ENCODE measurements at places on chromosomes 13 and 19.

- DNase-seq = no peak
Observed at GRCh38 chr19:45630463-45630862, 8.7 kb downstream of the EML2 start.

DNA sequence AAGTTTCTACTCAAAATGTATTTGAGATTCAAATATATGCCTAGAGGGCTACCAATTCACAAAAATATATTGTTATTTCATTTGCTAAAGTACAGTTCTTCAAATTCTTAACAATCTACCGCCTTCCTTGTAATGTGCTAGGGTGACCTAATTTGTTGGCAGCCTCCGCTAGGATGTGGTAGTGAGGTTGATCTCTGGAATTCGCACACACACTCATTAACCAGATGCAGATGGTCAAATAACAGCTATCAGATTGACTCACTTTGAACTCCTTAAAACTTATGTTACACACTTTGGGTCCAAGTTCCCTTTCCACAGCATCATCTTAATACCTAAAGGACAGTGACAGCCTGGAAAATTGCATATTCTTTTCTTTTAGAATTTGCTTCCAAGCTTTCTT is 367.3 kb downstream of the DCT start:
- DNase-seq = no peak

DNA sequence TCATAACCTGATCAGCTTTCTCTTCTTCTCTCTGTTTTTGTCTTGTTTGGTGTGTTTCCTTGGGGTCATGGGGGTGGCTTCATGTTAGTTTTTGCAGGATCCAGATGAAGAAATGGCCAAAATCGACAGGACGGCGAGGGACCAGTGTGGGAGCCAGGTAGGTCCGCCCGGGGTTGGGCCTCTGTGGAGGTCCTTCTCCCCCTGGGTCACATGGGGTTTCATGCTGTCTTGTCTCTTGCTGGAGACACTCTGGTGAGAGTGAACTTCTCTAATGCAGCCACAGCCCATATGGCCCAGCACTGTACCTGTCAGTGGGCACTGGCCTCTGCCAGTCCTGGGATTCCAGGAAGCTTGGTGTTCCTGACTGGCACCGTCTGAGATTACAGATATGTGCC is 1.1 kb downstream of the CCNE1 start:
- no peak for DNase-seq

DNA sequence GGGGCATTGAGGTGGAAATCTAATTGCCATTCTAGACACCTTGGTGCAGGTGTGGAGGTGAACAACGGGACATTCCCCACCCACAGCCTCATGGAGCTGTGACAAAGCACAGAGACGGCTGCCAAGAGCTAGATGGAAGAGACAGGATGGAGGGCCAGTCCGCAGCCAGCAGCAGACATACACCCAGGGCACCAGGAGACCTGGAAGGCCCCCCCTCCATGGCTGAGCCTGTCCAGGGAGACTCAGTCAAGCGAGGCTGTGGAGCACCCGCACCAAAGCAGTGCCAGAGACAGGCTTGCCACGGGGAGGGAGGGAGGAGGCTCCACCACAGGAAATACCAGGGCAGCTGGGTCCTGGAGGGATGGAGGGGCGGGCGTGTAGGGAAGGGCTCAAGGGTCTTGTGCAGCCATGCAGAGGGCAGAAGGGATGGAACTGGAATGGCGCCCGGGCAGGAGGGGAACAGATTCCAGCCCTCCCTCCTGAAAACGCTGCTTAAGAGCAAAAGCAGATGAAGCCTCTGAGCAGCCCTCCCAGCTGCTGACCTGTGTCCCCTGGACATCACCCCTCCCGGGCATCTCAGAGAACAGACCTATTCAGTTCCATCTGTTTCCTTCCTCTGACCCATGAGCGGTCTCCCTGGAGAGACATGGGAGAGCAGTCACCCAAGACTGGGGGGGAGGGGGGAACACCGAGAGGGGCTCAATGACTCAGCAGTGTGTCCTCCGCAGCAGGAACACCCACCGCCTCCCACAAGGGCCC is 14.4 kb downstream of the EPS15L1 start:
- no peak for DNase-seq

DNA sequence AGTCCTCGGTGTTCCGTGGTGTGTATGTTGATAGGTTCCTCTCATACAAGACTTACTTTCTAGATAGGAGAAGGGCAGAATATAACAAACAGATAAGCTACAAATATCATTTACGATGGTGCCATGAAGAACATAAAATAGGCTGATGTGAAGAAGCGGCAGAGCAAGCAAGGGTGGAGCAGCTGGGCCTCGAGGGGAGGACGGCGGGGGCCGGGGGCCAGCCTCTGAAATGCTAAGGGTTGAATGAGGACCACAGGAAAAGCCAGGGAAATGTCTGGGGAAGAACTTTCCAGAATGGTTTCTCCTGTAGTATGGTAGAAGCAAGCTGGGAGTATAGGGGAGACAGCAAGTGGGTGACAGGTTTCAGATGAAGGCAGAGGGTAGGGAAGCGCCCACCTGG is 529.5 kb downstream of the LIG4 start:
- no peak for DNase-seq

- no peak for DNase-seq
Observed at GRCh38 chr19:45368737-45369340, 1.5 kb downstream of the ERCC2 start.

DNA sequence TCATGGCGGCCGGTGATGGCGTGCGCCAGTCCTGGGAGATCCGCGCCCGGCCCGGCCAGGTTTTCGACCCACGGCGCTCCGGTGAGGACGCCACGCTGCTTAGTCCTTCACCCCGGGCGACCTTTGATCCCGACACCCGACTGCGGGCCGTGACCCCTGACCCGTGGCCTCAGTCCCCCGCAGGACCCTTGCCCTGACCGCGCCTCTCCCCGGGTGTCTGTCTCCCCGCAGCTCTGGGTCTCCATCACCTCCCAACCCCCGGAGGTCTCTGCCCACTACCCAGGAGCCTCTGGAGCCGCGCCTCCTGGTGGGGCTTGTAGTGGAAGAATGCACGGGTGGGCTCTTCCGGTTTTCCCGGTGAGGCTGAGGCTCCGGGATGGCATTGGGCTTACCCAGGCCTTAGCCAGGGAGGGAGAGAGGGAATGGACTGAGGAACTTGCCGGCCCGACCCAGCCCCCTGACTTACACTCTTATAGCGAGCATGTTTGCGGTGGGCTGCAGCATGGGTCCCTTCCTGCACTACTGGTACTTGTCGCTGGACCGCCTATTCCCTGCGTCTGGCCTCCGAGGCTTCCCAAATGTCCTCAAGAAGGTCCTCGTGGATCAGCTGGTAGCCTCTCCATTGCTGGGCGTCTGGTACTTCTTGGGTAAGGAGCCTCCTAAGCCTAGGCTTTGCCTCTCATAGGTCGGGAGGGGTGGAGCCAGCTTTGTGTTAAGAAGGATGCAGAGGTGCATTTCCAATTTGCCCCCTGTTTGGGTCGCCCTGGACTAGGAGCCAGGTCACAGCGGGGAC is 566 bp downstream of the MPV17L2 start:
- no peak for DNase-seq

- no peak for DNase-seq
Observed at GRCh38 chr13:110993788-110994187, 78.9 kb upstream of the ANKRD10 start.

DNA sequence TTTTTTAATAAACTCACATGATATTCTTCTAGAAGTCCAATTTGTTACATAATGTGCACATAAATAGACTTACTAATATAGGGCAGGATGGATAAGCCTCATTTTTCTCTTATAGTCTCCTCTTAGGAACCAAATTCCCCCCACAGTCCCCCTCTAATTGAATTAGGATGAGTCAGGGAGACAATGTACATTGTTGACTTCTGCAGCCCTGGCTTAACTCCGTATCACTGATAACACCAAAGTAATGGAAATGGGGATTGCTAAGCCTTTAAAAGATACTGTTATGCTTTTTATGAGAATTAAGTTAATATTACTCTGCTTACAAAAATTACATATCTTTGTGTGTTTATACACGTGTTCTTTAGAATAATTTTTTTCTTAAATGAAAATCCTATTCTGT is 5.1 kb upstream of the PCDH9 start:
- no peak for DNase-seq

DNA sequence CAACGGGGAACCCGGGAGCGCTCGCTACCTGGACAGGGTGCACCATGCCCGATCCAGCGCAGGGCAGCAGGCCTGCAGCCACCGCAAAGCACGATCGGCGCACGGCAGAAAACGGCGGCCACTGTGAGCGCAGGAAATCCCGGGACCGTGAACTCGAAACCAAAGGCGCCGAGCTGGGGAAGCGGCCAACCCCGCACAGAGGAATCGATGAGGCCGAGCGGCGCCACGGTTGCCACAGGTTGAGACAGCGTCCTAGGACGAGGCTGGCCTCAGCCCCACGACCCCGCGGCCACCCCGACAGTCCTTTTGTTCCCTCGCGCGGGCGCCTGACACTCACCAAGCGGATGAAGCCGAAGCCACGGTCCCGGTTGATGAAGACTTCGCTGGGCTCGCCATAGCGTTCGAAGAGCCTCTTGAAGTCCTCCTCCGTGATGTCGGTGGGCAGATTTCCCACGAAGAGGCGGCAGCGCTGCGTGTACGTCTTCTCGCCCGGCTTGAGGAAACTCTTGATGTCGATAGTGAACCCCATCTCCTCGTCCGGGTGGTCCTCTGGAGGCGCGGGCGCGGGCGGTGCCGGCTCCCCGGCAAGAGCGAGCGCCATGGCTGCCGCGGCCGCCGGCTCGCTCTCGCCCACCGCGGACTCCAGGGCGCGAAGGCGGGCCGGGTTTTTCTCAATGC is 557 bp downstream of the PSPC1 start:
- no peak for DNase-seq

GRCh38 chr13:26873386-26873698 is 112.8 kb upstream of the GPR12 start:
- no peak for DNase-seq

Measured in stimulated activated CD4-positive, alpha-beta T cell treated with anti-CD3 and anti-CD28 coated beads, Interleukin-1b, Interleukin-23, amount 100 ng/mL, for 1 hour (primary cell).